GOT3 (cell line): ENCODE measurements at places on chromosomes 1 and 21.

GRCh38 chr1:46621930-46622329 lies 5.3 kb upstream of the MOB3C start:
- DNase-seq: no peak

- DNase-seq: no peak
Observed at GRCh38 chr21:40851749-40852148, 4.8 kb upstream of the DSCAM start.

- no peak for DNase-seq
Observed at GRCh38 chr1:205294934-205295333, 26.6 kb downstream of the NUAK2 start.

- DNase-seq: no peak
Observed at GRCh38 chr21:43325968-43326715, 100.8 kb downstream of the SIK1 start.

DNA sequence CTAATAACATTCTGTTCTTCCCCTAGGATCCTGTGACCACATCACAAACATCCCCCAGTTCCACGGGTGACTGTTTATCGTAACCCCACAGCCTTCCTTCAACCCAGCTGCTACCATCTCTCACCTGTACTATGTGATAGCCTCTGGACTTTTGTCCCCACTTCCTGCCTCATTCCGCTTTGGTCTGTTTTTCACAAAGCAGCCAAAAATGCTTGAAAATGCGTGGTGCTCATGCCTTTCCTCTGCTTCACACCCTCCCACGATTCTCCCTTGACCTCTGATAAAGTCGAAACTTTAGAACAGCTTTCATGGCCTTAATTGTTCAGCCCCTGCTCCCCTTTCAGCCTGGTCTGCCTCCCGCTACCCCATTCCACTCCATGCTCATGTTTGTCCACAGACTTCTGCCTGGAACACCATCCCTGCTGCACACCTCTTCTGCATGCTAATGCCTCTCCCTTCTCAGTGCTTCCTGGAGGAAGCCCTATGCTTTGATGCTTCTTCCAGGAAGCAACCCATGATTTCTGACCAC lies 165.6 kb downstream of the PLPP3 start:
- no peak for DNase-seq

DNA sequence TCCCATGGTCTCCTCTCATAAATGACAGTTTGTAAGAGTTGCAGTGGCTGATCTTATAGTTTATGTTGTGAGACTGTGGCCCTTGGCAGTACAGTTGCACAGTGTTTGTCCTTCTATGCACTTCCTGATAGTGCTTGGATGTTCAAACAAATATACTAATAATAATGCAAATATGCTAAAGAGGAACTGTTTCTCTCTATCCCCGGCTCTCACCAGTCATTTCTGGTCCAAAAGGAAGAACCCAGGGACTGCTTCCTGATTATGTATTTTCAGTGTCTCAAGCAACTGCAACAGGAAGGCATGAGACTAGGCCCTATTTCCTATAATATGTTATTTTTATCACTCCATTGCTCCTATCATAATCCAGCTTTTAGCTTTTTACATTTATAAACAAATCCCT lies 17.0 kb upstream of the SUCO start:
- DNase-seq: no peak

GRCh38 chr1:243939167-243939848 lies 89.3 kb upstream of the AKT3 start:
- DNase-seq: no peak

DNA sequence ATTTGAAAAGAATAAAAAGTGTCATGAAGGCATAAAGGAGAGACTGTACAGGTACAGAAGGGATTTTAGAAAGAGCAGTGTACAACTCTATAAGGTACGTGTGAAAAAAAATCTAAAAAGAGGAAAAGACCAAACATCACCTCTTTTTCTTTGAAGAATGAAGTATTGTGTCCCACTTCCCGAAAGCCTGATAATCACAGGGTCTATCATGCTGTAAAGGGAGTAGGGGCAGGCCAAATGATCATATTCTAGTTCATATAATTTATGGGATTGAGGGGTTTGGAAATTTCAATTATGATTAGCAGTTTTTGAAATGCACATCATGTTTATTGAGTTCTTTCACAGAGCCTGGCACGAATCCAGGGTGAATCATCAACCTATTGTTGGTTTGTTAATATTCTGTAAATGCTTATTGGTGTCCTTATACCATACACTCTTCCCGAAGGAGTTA lies 910 bp upstream of the RERE start:
- no peak for DNase-seq

- no peak for DNase-seq
Observed at GRCh38 chr1:150808846-150809245, 786 bp upstream of the CTSK start.

- DNase-seq: no peak
Observed at GRCh38 chr1:25737130-25737529, 62.9 kb upstream of the SELENON start.

- DNase-seq: no peak
Observed at GRCh38 chr1:114522264-114522575, 11.2 kb upstream of the TRIM33 start.

- DNase-seq: no peak
Observed at GRCh38 chr1:57024855-57025254, 59.0 kb upstream of the C8B start.

DNA sequence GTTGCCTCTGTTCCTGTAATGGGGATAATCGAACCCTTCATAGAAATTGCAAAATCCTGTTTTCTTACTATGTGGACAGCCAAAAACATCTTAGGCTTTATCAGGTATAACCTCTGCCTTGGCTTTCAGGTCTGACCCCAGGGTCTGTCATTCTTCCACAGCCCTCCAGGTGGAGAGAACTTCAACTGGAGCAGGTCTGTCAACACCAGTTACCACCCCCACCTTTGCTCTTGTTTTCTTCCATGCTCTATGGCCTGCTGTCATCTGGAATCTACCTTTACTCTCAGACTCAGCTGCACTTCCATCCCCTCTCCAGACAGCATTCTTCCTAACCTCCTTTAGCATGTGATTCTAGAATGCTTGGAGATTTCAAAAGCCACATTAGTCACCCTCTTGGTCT lies 10.4 kb upstream of the GJA9 start:
- DNase-seq: no peak

- DNase-seq: no peak
Observed at GRCh38 chr1:19287436-19288185, 959 bp downstream of the AKR7A3 start.

- DNase-seq: no peak
Observed at GRCh38 chr1:197041486-197042353, 25.3 kb downstream of the F13B start.

DNA sequence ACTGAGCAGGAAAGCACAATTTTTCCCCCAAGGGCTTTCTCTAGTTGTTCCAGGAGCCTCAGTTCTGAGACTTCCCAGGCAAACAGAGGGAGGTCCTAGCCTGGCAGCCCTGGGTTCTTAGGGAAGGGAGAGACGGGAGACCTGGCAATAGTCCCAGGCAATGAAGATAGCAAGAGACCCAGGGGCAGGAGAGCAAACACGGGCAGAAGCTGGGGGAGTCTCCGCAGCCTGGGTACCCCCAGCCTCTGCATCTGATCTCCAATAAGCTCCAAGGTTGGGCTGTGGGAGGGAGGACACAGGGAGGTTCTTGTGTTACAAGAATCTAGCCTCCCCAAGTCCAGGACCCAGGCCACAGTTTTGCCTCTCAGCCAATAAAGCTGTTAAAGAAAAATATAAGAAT lies 2.4 kb downstream of the BLACAT1 start:
- no peak for DNase-seq

DNA sequence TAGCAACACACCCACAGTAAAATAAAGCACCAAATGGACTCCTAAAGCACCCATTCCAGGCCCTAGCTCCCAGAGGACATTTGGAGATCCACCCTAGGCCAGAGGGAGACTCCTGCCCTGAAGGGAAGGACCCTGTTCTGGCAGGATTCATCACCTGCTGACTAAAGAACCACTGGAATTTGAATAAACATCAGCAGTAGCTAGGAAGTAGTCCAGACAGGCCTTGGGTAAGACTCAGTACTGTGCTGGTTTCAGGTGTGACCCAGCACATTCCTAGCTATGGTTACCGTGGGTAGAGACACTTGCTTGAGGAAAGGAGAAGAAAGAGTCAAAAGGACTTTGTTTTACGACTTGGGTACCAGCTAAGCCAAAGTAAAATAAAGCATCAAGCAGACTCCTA lies 92.7 kb upstream of the LRRC7 start:
- DNase-seq: no peak

GRCh38 chr21:41677671-41678015 lies 89.2 kb downstream of the RIPK4 start:
- no peak for DNase-seq

- no peak for DNase-seq
Observed at GRCh38 chr1:39205781-39206464, 1.4 kb downstream of the MACF1 start.

- no peak for DNase-seq
Observed at GRCh38 chr1:174743654-174744561, 255.8 kb upstream of the CACYBP start.

GRCh38 chr1:192550922-192551534 lies 24.5 kb upstream of the RGS1 start:
- no peak for DNase-seq

GRCh38 chr1:171727778-171728177 lies 14.1 kb downstream of the VAMP4 start:
- no peak for DNase-seq

DNA sequence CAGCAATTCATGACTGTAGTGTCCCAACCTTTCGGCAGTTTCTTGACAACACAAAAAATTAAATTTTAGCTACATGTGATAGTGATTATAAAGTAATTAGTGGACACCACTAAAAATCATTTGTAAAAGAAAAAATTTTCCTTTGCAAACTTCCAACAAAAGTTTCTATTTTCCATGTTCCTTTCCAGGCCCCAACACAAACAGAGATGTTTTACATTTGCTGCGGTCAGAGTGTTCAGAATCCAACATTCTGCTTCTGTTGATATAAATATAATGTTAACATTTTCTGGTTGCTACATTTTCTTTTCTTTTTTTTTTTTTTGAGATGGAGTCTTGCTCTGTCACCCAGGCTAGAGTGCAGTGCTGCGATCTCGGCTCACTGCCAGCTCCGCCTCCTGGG lies 54.9 kb upstream of the WLS start:
- no peak for DNase-seq
